ENCODE measurements at places on chromosomes 2 and 18.
A peak's percentile ranks its signal among the peaks of the same experiment; 100 is the strongest.

DNA sequence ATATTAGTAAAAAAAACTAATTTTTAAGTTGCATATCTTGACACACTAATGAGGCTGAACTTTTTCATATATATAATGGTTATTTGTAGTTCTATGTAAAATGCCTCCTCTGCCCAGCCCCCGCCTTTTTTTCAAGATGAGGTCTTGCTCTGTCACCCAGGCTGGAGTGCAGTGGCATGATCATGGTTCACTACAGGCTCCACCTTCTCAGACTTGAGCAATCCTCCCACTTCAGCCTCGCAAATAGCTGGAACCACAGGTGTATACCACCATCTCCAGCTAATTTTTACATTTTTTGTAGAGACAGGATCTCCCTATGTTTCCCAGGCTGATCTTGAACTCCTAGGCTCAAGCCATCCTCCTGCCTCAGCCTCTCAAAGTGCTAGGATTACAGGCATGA lies 24.3 kb downstream of the ATF2 start:
- DNase-seq, result no peak

GRCh38 chr2:202267495-202267894 lies 1.9 kb downstream of the NOP58 start:
- DNase-seq, result no peak

DNA sequence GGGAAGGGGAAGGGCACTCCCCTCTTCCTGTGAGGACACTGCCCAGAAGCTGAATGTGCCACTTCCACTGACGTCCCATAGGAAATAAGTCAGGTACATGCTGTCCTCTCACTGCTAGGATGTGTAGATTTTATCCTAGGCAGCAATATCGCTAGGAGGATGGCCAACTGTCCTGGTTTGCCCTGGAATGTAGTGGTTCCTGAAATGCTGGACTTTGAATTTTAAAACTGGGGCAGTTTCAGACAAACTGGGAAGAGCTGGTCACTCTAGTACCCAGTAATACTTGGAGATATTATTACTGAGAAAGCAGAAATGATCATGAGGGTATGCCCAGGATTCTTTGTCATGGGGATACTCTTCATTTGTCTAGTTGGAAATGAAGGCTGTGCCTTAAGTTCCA lies 5.4 kb upstream of the KCNS3 start:
- no peak for DNase-seq

DNA sequence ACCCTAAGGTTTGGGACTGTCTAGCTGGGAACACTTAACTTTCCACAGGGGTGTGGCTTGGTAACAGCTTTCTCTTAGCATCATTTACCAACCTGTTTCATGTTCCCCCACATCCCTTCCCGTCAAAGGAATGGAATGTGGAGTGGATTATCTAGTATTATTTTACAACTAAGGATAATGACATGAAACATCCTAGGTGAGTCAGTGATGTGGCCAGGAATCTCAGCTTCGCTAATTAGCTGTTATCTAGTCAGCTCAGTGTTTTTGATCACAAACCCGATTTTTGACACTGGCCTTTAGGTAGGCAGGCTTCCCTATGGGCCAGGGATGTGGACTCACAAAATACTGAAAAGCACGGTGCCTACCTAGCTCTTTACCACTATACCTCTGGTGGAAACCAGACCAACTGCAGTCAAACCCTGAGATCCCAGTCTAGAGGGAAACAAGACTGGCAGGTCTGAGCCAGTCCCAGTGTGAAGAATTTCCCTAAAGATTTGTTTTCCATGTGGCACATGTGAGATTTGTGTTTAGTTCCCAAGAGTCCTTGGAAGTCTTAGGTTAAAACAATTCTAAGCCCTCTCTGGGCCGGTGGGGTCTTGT lies 2.8 kb upstream of the NRP2 start:
- DNase-seq, result no peak

- peak; percentile 61 for DNase-seq
These were observed 19.1 kb downstream of the CAPG start for GRCh38 chr2:85390941-85391669.

Data from effector CD8-positive, alpha-beta T cell (primary cell).